Suppressor macrophage treated with lipopolysaccharide for 1 hour (primary cell): ENCODE measurements at places on chromosomes 11 and 22.
A peak's percentile ranks its signal among the peaks of the same experiment; 100 is the strongest.

- DNase-seq = no peak
Observed at GRCh38 chr11:31651208-31651607, 141.6 kb downstream of the ELP4 start.

- peak; percentile 71 for DNase-seq
Observed at GRCh38 chr22:36149441-36149840, 11.1 kb downstream of the APOL3 start.

DNA sequence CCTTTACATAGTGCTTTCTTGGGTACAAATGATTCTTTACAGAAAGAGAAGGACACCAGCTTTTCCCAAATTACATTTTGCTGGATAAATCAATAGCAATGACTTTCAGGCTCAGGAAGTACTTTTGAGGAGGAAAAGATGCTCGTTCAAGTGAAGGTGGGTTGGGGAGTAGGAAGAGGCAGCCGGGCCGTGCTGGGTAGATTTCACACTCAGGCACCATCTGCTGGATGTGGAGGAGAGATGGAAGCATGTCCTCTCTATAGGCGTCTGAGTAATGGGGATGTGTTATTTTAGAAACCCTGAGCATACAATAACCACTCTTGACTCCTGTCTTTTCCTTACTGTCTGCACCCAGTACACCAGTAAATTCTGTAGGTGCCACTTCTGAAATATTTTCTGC is 152.3 kb upstream of the LARGE1 start:
- DNase-seq = no peak

DNA sequence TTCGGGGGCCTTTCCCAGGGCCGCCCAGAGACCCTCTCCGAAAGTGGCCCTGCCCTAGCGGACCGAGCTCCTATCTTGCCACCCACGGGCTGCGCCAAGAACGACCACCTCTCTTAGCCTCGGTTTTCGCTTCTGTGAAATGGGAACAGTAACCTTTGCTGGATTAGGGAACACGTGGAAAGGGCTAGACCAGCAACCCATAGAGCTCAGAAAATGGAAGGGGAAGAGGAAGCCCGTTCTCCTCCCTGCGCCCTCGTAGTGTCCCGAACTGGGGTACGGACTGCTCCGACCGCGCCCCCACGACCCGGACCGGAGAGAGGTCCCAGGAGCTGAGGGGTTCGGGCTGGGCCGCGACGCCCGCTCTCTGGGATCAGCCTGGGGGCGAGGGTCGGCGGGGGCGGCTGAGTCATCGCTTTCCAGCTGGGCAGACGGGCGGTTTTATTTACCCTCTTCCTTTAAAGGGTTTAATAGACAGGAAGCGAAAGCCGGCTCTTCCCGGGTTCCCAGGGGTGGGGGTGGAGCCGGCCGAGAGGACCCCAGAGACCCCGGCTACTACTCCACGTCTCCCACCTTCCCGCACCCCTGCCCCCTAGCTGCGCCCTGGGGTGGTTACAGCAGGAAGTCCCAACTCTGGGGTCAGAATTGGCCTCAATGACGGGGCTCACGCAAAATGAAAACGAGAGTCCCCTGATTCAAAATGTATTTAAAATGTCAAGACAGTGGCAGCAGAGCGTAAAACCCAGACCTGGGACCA is 907 bp upstream of the PHLDA2 start:
- peak; percentile 76 for DNase-seq

GRCh38 chr22:39481054-39481453 is 21.0 kb upstream of the MIEF1 start:
- DNase-seq = no peak

- no peak for DNase-seq
Observed at GRCh38 chr11:29616611-29617010, 400.2 kb downstream of the KCNA4 start.

DNA sequence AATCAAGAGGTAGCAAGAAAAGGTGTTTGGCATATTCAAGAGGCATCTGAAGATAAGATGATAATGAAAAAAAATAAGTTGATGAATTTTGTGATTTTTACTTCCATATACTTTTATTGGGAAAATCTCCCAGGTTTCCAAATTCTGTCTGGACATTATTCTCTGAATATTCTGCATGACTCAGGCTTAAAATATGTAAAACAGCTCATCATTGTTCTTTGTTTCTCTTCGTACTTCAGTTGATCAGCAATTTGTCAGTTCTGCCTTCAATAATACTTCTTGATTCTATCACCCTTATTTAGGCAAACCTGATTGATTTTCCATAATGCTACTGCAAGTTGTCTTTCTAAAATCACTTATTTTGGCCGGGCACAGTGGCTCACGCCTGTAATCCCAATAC is 30.2 kb downstream of the GTF2H1 start:
- DNase-seq = no peak

DNA sequence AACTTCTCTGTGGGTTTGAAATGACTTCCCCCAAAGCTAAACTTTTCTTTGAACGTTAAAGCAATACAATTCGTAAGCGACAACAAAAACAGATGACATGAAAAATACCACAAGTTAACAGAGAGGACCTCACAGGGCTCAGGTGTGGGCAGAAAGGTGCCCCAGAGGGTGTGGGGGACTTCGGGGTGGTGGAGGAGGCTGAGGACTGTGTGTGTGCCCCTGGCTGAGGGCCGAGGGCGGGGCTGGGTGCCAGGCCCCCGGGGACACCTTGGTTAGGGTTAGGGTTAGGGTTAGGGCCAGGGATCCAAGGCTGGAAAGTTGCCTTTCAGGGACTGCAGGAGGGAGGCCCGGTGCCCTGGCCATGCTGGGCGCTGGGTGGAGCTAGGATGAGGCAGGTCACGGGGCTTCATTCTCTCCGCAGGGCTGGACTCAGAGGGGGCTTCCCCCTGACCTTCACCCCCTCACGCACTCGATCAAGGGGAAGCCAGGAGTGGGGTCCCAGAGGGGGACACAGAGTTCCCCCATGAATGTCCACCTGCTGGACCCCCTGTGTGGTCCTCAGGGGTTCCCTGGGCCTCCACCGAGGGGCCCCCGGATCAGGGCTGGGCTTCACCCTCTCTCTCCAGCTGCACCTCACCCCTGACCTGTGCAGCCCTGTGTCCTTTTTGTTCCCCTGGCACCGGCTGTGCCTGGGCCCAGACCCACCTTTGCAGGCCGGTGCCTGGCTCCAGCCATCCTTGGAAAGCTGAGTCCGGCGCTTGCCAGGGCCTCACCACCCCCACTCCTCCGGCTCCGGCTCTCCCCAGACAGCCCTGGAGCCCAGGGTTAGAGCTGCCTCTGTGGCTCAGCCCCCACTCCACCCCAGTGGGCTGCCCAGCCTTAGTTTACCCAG is 7.0 kb downstream of the TNNI2 start:
- DNase-seq = no peak

GRCh38 chr11:46270684-46271083 is 6.8 kb upstream of the CREB3L1 start:
- peak; percentile 37 for DNase-seq

- DNase-seq = no peak
Observed at GRCh38 chr11:25198704-25199103, 701.9 kb downstream of the LUZP2 start.
